Hypothalamus (tissue), 51 donors: ENCODE measurements at places on chromosomes 11 and 22.

GRCh38 chr11:21911061-21911460 is 281.8 kb upstream of the ANO5 start:
- DNase-seq, result no peak

DNA sequence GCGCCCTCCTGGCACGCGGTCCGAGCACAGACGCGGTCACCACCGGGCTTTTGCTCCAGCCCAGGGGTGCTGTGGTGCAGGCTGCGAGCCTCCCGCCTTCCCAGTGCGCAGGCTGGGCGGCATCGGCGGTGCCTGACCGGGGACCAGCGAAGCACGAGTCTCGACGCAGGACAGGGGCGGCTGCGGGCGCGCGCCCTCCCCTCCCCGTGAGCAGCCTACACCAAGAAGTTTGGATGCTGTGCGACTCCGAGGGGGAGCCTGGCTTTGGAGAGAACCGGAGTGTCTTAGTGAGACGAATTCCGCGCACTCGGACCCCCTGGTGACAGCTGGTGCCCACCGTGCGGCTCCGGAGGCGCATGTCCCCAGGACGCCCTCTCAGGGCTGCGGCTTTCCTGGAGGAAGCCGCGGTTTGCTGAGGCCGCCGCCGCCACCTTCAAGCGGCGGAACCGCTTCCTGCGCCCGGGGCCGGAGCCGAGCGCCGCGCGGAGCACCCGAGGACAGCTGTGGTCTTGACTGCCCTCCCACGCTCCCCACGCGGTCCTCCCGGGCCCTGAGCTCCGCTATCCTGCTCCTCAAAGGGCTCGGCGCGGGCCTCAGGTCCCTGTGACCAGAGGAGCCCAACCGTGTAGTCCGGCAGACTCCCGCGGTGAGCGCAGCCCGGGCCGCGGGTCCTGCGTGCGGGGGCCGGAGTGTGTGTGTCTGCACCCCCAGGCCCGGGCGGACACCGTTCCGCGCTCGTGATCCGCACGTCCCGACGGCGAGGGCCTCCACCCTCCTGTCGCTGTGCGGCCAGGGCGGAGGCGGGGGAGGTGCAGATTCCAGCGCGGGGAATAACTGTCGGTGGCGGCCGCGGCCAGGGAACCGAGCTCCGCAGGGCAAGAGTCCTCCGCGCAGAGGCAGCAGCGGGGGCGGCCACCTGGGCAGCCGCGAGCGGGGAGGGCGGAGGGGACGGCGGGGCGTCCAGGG is 1.7 kb downstream of the FGF3 start:
- DNase-seq, result no peak

- no peak for DNase-seq
Observed at GRCh38 chr11:129911298-129911697, 15.9 kb upstream of the NFRKB start.

DNA sequence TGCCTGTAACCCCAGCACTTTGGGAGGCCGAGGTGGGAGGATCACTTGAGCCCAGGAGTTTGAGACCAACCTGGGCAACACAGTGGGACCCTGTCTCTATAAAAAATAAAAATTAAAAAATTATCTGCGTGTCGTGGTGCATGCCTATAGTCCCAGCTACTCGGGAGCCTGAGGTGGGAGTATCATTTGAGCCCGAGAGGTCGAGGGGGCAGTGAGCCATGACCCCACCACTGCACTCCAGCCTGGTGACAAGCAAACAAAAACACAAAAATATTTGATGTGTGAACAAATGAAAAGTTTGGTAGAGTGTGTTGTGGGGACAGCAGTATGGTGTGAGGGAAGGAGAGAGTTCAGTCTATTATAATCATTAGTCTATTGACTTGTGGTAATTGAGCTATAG is 90.8 kb upstream of the PARVA start:
- no peak for DNase-seq

DNA sequence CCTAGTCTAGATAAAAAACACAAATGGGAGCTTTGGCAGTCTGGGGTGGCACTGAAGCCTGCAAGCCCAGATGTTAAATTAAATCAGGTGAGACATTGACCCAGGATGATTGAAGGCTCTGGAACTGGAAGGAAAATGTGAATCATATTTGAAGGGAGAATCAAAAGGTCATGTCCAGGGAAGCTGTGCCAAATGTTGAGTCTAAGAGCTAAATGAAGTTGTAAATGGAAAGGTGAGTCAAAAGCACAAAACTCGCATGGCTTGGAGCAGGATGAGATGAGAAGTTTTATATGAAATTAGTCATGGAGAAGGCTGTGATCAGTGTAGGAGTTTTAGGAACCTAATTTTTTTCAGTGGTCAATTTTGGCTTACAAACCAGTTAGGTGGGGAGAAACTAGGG is 301.1 kb downstream of the BLID start:
- no peak for DNase-seq

DNA sequence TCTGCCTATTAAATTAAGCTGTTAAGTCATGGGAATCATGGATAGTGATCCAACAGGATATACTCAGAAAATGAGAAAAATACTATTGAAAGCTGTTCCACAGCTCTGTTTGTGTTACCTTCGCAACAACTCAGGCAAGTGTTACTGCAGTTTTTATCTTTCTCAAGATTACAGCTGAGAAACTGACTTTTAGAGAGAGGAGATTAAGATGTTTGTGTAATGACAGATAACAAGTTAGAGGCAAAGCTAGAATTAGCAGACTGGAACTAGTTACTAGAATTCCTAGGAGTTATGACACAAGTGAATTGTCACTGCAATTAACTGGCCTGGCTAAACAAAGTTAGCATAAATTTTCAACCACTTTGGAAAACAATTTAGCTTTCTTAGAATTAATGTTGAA is 1.6 kb downstream of the SLN start:
- DNase-seq, result no peak

DNA sequence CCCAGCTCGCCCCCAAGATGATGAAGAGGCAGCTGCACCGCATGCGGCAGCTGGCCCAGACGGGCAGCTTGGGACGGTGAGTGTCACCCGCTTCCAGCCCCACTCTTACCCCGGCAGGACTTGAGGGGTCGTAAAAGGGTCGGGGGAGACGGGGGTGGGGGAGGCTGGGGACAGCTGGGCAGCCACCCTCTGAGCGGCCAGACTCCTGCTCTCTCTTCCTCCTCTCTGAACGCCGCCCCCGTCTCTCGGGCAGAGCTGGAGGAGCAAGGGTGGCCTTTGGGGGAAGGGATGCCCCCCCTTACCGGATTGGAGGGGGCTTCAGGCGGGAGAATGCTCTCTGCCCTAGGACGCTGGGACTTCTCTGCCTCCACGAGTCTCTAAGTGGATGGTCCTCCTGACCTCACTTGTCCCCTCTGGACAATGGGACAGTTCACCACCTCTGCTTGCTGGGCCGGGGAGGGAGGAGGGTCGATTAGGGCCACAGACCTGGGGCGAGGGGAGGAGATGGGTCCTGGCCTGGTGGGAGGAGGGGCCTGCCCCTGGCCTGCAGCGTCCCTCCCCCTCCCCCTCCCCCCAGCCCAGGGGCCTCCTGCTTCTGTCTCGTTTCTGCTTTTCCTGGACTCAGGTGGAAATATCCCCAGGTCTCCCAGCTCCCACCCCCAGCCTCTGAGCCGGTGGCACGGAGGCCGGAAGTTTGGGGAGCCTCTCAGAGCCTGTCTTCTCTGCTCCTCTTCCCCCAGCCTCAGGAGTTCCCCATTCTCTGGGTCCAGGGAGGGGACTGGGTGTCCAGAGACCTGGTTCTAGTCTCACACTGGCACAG is 512 bp downstream of the SH3BP1 start:
- DNase-seq, result no peak

- DNase-seq, result no peak
Observed at GRCh38 chr11:35035894-35036408, 103.0 kb upstream of the CD44 start.

DNA sequence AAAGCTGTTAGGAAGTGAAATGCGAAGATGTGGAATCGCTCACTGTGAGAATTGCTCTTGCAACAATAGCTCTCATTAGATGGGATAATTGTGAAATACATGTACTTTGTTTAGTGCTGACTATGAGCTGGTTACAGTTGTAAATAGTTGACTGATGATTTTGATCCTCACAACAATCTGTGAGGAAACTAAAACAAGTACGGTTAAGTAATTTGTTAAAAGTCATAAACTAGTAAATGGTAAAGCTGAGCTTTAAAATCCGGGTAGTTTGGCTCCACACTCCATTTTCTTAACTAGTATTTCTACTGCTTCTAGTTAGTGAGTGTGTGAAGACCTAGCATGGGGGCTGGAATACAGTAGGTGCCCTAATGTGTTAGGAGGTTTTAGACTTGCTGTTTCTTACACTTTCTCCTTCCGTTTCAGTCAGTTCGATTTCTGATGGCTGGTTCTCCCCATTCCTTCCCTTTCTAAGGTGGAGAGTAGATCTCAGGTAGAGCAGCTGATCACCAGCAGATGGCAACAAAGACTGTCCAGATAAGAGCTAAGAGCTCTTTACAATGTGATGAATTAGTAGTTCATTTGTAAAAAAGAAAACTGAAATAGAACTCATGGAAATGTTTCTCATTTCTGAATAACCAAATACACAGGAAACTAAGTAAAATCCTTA is 16.3 kb upstream of the CYP2R1 start:
- peak; percentile 18 for DNase-seq

DNA sequence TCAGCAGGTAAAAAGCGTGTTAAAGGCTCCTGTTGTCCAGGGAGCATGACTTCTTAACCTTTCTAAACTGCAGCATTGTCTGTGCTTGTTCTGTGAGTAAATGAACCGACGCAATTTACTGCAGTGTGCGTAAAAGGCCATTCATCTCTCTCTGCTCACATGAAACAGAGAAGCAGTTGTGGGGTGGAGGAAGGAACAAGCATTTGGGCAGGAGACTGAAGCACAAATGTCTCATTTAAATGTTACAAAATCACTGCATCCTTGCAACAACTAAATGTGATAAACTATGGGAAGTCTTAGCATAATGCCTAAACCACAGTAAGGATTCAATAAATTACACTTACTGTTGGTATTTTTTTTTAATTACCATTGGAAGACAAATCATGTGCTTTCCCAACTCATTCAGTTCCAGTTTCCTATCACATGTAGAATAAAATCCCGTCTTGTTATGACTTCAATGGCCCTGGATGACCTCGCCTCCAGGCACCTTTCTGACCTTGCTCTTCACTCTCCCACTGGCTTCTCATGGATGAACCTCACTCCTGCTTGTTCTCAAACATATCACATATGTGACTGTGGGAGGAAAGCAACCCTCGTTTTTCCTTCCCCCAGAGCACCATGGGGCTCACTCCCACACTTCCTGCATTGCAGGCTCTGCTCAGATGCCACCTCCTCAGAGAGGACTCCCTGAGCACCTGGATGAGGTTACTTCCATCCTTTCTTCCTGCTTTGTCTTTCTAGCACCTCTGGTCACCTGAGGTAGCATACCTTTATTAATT is 21.6 kb upstream of the RFPL2 start:
- DNase-seq, result no peak

DNA sequence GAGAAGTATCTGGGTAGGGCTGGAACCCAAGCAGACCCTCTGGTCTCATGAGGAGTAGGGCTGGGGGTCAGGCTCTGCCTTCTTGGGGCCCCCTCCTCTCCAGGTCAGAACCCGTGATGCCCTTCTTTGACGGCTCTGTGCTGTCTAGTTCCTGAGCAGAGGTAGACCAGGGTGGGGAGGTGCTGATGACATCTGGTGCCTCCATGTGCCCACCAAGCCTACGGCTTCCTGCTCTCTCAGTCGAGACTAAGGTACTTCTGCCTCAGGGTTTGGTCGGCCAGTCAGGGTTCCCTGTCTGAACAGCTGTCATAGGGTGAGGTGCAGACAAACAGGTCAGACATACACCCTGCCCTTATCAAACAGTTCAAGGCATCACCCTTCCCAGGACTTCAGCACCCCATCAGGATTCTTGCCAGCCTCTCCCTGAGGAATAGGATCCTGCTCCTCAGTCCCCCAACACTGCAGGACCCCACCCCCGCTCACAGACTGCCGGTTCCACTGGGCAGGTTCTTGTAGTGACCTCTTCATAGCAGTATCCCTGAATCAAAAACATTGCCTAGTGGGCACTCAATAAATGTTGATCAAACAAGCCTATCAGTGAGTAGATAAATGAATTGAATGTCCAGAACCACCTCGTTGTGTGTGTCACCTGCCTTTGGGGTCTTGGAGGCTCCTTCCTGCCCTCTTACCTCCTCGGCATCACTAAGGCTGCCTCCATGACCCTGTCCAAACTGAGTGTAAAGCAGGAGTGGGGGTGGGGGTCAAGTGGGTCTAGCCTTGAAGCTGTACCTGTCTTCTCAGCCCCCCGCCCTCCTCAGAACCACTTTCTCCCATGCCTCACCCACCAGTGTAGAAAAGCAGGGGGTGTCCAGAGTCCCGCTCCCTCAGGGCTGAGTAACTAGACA is 158.2 kb downstream of the BUD13 start:
- no peak for DNase-seq

DNA sequence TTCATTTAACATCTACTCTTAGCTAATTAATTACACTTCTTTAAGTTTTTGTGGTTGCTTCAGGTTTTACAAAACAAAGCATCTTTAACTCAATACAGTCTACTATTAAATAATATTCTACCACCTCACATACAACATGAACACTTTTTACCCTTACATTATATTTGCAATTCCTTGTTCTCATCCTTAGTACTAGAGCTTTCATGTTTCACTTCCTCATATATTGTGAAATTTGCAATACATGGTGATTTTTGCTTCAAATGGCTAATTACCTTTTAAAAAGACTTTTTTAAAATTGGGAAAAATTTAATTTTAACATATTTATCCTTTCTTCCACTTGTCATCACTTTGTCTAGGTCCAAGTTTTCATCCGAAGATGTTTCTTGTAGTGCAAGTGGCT is 37.5 kb downstream of the RSF1 start:
- DNase-seq, result no peak

GRCh38 chr11:16395601-16396000 is 39.3 kb upstream of the SOX6 start:
- DNase-seq, result no peak

GRCh38 chr22:20955548-20955947 is 11.5 kb upstream of the AIFM3 start:
- no peak for DNase-seq

GRCh38 chr22:37808294-37808657 is 542 bp downstream of the GCAT start:
- DNase-seq, result no peak

DNA sequence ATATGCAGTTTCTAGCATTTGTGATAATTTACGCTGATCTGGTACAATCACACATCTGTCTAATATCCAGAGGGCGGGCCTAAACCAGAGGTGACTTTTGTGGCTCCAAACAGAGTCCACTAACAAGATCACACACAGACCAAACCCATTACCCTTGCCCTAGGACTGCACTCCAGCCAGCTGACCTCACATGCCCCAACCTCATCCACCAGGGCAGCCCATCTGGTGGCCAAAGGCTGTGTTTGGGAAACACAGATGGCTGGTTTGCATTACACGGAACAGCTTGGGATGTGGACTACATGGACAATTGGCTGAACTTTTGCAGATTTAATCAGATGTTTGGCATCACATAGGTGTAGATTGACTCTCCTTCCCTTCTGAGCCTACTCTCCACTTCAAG is 228.2 kb downstream of the GRIK4 start:
- no peak for DNase-seq

DNA sequence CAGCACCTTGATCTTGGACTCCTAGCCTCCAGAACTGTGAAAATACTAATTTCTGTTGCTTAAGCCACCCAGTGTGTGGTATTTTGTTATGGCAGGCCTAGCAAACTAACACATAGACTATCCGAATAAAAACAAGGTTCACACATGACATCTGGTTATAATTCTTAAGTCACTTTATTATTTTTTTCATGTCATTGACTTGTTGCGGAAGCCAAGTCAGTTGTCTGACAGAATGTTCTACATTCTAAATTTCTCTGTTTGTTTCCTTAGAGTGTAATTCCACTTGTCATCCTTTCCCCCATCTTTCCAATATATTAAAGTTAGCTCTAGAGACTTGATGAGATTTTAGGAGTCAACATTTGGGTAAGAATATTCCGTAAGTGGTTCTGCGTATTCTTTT is 40.6 kb downstream of the RAB30 start:
- no peak for DNase-seq
